A549 treated with dexamethasone at 1 μM for 4 hours (cell line): ENCODE measurements at places on chromosomes 5 and 9. TPM values are rescaled to one million over a fixed set of nuclear protein-coding genes. Genes with fewer than 3 reads are reported as not detected.

Gene MSX2
- 3.2 to 3.6 TPM (median 3.6 TPM) in 5 replicates for total RNA-seq

Gene HK3
- 0.02 to 0.05 TPM (median 0.03 TPM) in 3 of 5 replicates, not detected in the others for total RNA-seq

Gene FAT2
- 0.01 to 0.02 TPM in 2 of 5 replicates, not detected in the others for total RNA-seq

Gene TSSK1B
- total RNA-seq = not detected in 5 replicates

Gene TMEM174
- not detected in 5 replicates for total RNA-seq

Gene C9orf50
- 0.08 to 0.18 TPM in 2 of 5 replicates, not detected in the others for total RNA-seq

Gene CER1
- total RNA-seq = not detected in 5 replicates

Gene CLIC3
- total RNA-seq = 3.3 to 6.7 TPM (median 5.0 TPM) in 5 replicates

Gene POLR3G
- total RNA-seq = 15.3 to 18.8 TPM (median 16.7 TPM) in 5 replicates

Gene DNAI1
- 0.19 to 0.64 TPM (median 0.32 TPM) in 5 replicates for total RNA-seq
